ENCODE measurements at places on chromosomes 7 and 10.

GRCh38 chr10:117418121-117418520 lies 42.9 kb upstream of the PDZD8 start:
- DNase-seq, result no peak

- no peak for DNase-seq
Measured at GRCh38 chr7:14021069-14021468, 31.6 kb upstream of the ETV1 start.

DNA sequence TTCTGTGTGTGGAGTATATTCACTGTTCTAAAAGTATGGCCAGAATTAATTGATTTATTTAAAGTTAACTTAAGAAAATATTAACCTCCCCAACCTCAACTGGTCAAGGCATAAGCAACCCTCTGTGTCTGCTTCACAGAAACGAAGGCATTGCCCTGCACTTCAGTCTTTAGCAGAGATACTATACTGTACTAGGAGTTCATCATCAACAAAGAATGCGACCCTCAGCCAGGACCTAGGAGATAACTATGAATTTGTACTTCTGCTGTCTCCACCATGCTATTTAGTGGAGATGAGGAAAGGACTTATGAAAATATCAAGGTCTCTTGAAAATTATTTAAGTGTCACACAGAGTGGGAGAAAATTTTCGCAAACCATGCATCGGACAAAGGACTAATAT lies 35.7 kb upstream of the SEMA3D start:
- DNase-seq, result no peak

- DNase-seq, result no peak
Measured at GRCh38 chr10:12208460-12208859, 12.5 kb downstream of the CDC123 start.

DNA sequence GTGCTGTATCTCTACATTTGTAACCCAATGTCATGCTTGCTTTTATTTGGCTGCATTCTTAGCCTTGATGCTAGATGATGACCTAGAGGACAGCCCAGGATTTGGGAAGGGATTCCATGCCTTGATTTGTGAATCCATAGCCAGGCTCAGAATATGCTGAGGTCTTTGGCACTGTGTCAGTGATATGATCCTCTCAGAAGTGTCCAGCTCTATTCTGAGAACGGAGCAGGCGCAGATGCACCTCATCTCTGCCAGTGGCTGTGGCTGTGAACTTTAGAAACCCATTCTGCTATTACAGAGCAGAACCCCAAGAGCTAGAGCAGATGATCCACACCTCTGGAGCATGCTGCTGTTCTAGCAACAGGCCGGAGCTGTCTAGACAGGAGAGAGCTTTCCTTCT lies 212.8 kb downstream of the TRIL start:
- DNase-seq, result no peak

DNA sequence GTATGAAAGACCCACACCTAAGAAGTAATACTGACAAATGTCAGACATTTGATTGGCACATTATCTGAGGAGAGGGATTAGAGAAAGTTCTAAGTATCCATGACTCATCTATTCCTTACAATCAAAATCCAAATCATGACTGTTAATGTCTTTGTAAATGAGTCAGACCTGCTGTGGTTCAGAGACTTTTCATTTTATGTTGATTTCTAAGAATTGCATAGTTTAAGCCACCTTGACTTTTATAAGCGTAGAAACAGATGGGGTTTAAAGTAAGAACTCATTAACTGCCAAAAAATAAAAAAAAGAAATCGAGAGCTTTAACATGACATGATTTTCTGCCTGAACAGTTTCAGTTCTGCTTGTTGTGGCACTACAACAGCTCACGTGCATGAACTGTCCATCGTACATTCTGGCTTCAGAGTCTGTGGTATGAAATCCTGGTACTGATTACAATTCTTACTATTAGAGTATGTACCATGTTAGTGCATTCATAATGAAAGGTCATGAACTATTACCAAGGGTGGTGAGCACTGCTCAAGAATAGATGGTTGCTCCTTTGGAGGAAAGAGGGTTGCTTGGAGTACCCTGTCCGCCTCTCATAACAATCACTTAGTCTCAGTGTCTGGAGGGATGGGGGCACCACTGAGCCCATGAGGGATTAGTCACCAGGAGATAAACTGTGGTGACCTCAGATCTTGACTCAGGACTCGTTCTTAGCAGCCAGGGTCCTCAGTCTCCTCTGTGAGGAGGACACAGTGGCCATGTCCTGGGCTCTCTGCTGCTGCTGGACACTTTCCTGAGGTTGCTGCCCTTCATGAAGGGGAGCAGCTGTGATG lies 42.2 kb downstream of the ACSM6 start:
- no peak for DNase-seq

GRCh38 chr10:21336476-21337170 lies 188.9 kb downstream of the SKIDA1 start:
- no peak for DNase-seq
